Stimulated activated CD4-positive, alpha-beta T cell treated with anti-CD3 and anti-CD28 coated beads, TNF-alpha, amount 100 ng/mL, for 48 hours (primary cell): ENCODE measurements at places on chromosomes 2 and 18.

- DNase-seq: no peak
Observed at GRCh38 chr2:180291060-180291459, 284.0 kb upstream of the CWC22 start.

DNA sequence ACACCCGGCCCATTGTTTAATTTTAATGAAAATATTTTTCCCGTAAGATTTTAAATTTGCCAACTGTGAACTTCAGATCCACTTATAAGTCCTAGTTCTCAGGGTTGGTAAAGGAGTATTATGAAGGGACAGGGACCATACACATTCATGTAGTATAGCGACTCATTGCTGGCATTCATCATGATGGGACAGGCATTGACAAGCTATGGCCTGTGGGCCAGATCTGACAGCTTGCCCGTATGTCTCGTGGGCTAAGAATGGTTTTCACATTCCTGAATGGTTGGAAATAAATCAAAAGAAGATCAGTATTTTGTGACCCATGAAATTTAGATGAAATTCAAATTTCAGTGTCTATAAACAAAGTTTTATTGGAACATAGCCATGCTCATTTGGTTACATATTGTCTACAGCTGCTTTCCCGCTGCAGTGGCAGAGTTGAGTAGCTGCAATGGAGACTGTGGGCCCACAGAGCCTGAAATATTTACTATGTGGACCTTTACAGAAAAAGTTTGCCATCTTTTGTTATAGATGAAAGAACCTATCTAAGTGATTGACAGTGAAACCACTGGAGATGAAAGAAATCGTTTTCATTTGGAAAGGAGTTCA, 4.1 kb downstream of the RAPGEF4 start:
- no peak for DNase-seq

- DNase-seq: no peak
Observed at GRCh38 chr2:228777855-228778355, 493.2 kb downstream of the PID1 start.

GRCh38 chr2:43307046-43307445, 80.6 kb upstream of the ZFP36L2 start:
- DNase-seq: no peak
